ENCODE measurements at places on chromosomes 7 and 10.

- peak; percentile 75 for DNase-seq
Observed at GRCh38 chr10:28628184-28628893, 49.0 kb upstream of the BAMBI start.

- no peak for DNase-seq
Observed at GRCh38 chr7:155336812-155337602, 39.3 kb downstream of the INSIG1 start.

DNA sequence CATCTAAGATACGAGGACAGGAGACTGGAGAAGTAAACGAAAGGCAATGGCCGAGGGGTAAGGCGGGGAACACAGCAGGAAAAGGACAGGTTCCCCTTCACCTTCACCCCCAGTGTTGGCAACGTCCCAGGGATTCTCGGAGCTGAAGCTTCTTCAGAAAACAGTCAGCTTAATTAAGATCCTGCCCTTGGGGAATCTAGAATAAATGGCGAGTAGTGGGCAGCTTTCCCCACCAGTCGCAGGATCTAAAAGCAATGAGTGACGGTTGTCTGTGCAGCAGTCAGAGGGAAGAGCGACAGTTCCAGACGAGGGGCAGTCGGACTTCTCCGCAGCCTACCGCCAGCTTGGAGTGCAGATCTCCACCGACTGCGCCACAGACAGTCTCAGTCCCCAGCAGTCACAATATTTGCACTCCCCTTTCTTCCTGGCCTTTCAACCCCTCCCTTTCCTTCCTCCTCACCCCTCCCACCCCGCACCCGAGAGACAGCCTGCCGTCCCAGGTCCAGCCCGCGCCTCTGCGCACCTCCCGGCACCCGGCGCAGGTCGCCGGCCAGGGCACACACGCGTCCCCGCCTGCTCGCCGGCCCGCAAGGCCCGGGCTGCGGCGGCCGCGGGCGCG lies 10.9 kb upstream of the SP8 start:
- DNase-seq: peak; percentile 34

- DNase-seq: no peak
Observed at GRCh38 chr10:60149003-60149402, 240.7 kb downstream of the ANK3 start.

GRCh38 chr10:132123606-132124005 lies 57.9 kb downstream of the JAKMIP3 start:
- no peak for DNase-seq

DNA sequence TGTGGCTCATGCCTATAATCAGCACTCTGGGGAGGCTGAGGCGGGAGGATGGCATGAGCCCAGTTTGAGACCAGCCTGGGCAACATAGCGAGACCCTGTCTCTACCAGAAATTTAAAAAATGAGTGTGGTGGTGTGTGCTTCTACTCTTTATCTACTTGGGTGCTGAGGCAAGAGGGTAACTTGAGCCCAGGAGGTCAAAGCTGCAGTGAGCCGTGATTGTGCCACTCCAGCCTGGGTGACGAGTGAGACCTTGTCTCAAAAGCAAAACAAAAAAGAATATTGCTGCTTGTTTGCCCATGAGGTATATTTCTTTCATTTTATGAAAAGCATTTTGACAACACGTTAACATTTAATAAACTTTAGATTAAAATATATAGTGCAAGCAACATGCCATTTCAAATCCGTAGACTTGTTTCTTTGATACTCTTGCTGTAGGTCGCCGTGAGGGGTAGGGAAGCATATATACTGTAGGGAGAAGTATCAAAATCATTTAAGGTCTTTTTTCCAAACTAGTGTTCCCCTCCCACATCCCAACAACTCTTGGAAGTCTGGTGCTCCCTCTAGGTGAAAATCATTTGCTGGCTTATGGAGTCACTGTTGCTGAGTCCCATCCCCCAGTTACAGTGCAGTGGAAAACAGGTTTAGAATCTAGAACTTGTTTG lies 4.3 kb upstream of the LSMEM1 start:
- DNase-seq: no peak

DNA sequence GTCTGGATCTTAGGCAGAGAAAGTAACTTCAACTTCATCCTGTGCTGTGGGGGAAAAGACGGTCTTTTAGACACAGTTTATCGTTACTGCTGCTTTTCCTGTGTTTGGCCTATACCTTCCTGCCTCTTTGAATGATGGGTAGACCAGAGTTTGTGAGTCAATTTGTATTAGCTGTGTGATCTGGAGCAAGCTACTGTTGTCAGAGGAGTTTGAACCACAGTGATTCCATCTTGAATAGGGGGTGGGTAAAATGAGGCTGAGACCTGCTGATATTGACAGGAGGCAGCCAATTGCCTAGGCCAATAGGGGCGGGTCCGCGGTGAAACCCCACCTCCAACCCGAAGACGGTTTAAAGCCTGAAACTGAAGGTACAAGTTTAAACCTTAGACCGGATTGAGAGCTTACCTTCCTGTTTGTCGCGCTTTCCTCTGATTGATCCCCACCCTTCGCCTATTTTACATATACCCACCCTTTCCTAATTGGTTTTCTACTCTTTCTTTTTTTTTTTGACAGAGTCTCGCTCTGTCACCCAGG lies 35.8 kb upstream of the EIF4H start:
- DNase-seq: no peak

DNA sequence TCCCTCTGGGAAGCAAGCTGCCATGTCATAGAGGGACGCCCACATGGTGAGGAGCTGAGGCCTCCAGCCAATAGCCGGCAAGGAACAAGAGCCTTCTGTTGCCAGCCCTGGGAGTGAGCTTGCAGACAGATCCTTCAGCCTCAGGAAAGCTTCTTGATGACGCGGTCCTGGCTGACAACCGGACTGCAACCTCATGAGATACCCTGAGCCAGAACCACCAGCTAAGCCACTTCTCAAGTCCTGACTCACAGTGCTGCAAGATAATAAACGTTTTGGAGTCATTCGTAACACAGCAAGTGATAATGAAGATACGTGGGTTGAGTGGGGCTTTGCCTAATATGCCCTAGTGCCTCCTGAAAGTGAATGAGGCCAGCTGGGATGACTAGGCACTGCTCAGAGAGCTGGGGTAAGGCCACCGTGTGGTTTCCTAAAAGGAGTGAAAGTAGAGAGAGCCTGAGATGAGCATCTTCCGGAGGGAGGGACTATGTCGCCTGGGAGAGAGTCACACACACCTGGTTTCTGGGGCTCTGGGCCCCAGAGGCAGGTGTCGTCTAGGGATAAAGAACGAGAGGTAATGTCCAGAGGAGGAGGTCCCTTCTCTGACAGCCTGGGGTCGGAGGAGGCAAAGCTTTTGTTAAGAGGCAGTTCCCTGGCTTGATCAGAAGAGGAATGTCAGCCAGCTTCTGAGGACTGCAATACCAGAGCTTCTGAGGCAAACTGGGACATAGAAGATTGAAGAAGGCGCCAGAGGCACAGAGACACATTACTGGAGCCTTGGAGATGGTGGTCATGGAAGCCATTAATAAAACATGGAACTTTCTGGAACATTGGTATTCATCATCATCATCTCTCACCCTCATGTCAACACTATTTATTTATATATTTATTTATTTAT lies 53.6 kb downstream of the PYROXD2 start:
- DNase-seq: peak; percentile 82

DNA sequence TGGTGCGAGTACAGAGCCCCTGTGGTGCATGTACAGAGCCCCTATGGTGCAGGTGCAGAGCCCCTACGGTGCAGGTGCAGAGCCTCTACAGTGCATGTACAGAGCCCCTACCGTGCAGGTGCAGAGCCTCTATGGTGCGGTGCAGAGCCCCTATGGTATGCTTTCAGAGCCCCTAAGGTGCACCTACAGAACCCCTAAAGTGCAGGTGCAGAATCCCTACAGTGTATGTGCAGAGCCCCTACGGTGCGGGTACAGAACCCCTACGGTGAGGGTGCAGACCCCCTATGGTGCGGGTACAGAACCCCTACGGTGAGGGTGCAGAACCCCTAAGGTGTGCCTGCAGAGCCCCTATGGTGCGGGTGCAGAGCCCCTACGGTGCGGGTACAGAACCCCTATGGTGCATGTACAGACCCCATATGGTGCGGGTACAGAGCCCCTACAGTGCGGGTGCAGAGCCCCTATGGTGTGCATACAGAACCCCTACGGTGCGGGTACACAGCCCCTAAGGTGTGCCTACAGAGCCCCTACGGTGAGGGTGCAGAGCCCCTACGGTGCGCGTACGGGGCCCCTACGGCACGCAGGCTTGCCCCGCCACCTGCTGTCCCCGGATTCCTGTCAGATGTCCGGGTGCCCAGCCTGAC lies 53.5 kb downstream of the MGMT start:
- no peak for DNase-seq

GRCh38 chr7:111911166-111911961 lies 294.8 kb downstream of the DOCK4 start:
- no peak for DNase-seq

- DNase-seq: peak; percentile 85
Observed at GRCh38 chr10:33136271-33136670, 178.2 kb upstream of the ITGB1 start.

- DNase-seq: no peak
Observed at GRCh38 chr10:72954596-72955554, at the start of gene PLA2G12B. Gene PLA2G12B, minus strand, starts transcription at chr10:72954806. Its CDS starts 121 bp downstream, at chr10:72954685.

GRCh38 chr10:85784792-85785191 lies 581.8 kb downstream of the GRID1 start:
- no peak for DNase-seq

- peak; percentile 66 for DNase-seq
Observed at GRCh38 chr10:63217120-63217605, 84.0 kb downstream of the NRBF2 start.

DNA sequence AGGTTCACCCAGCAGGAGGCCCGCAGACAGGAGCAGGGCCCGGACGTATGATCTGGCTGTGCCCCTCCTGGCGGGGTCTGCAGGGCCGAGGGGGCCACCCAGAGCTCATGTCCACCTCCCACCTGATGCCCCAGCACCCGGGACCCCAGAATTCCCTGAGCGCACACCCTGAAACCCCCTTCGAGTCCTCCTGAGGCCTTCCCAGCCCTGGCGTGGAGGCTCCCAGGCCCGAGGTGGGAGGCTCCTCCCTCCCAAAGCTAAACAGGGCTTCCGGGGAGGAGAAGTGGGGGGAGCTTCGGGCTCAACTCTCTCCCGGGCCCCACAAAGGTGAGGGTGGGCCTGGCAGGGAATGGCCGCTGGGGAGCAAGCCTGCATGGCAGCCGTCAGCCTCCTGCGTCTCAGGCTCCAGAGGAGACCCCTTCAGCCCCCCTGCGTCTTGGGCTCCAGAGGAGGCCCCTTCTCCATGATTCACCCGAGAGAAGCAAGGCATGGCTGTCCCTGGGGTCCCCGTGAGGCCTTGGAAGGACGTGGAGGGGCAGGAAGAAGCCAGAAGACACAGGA lies 30.2 kb downstream of the MICALL2 start:
- DNase-seq: no peak

DNA sequence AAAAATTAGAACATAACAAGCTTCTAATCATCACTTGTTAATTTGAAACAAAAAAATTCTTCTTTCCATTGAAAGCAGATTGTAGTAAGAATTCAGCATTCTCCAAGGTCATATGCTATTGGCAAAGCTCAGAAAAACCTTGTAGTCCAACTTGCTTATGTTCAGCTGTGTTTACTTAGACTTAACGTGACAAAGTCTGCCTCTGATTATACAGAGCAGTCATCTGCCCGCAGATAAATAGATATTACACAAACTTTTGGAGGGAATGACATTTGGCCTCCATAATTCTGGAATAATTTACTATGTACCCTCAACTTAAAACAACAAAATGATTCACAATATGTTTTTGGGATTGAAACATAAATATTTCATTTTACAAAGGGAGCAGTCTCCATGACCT lies 45.8 kb downstream of the MKX start:
- no peak for DNase-seq

GRCh38 chr10:7826971-7827370 lies 8.7 kb downstream of the TAF3 start:
- no peak for DNase-seq

DNA sequence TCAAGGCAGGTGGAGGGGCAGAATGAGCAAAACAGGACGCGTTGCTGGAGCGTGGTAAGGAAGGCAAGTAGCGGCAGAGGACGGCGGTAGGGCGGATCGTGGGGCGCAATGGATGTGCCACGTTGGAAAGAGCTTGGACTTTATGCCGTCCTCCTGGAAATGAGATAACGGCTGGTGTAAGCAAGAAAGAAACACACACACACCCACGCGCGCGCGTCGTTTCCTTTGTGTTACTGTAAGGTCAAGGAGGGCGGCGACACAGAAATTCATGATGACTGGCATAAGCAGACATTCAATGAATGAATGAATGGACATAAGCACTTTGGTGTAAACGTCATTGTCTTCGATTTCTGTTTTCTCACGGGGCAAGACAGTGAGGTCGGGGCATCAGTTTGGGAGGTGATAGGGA lies 683 bp upstream of the ENTPD7 start:
- DNase-seq: peak; percentile 47

DNA sequence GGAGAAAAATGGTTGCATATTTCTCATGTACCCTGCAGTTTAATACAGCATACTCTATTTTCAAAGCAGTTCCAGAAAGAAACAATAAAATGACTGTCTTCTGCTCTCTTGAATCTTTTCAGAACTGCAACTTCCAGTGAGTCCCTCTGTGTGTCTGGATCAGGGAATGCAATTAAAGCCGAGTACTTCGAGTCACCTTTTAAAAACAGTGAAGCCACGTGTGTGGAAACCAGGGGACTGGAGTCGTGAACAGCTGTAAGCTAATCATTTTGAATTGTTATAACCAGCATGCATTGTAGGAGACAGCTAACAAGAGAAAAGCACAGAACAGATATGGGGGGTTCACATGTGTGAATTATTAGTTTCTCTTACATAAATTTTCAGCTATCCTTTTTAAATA lies 109.1 kb downstream of the CPED1 start:
- no peak for DNase-seq

DNA sequence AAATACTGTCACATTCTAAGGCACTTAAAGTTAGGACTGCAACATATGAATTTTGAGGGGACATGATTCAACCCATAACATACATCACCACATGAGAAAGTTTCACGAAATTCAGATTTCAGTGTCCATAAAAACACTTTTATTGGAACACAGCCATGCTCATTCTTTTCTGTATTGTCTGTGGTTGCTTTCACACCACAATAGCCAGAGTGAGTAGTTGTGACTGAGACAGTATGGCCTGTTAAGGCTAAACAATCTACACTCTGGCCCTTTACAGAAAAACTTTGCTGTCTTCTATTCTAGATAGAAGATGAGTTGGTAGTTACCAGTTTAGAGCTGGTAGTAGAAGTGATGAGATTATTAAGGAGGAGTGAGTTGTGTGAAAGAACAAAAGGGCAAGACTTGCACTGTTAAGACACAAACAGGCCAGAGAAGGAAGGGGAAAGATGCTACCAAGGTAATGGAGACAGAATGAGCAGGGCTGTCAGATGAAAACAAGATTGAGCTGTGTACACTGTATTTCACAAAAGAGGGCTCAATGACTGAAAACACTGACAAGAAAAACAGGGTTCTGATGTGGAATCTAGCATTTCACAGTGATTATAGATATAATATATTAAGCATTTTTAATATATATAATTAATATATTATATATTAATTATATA lies 108.6 kb downstream of the PPP1R3A start:
- DNase-seq: no peak

GRCh38 chr7:106222545-106222944 lies 62.2 kb downstream of the NAMPT start:
- DNase-seq: no peak

DNA sequence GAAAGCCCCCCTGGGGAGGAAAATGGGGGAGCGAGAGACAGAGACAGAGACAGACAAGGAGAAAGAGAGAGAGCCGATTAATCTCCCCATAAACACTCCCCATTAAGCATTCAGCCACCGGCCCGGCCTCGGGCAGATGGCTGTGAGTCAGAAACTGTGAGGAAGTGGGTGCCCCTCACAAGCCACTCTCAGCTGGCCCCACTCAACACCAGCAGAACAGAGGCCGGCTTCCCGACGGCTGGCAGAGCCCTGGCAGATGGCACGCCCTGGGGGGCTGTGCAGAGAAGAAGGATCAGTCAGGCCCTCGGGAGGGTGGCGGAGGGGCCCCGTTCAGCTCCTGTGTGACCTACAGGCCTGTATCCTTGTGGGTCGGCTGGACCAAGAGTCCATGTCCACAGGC lies 41.2 kb downstream of the CAMK2B start:
- no peak for DNase-seq

Measured in activated CD4-positive, alpha-beta T cell treated with anti-CD3 and anti-CD28 coated beads, Interleukin-10, Interleukin-2, amounts not matched to agents 100 ng/mL and 50 ng/mL, durations not matched to agents 16 hours and 8 hours (primary cell).